BJ (cell line): ENCODE measurements at places on chromosomes 6 and 20.

- no peak for DNase-seq
Measured at GRCh38 chr20:12748359-12748994, 260.3 kb upstream of the SPTLC3 start.

DNA sequence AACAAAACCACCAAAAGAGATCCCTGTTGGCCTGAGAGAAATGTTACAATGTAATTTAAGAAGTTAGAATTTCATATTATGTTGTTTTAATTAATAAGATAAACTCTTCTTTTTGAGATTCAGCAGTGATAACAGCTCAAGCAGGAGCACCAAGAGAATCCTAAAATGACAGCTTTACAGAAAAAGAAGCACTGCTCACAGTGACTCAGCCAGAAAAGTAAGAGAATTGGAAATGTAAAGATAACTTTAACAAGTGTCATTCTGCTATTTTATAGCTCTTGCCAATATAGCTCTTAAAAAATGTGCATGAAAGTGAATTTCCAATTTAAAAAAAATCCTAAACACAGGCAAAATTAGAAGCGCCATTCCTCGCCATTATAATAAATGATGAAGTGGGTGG, 111.3 kb downstream of the UBE3D start:
- no peak for DNase-seq

- DNase-seq = no peak
Measured at GRCh38 chr6:6002848-6003620, 3.7 kb downstream of the NRN1 start.

- DNase-seq = no peak
Measured at GRCh38 chr20:44540834-44541233, 19.0 kb upstream of the SERINC3 start.

GRCh38 chr6:11492464-11493290, 44.9 kb upstream of the TMEM170B start:
- DNase-seq = peak; percentile 55

DNA sequence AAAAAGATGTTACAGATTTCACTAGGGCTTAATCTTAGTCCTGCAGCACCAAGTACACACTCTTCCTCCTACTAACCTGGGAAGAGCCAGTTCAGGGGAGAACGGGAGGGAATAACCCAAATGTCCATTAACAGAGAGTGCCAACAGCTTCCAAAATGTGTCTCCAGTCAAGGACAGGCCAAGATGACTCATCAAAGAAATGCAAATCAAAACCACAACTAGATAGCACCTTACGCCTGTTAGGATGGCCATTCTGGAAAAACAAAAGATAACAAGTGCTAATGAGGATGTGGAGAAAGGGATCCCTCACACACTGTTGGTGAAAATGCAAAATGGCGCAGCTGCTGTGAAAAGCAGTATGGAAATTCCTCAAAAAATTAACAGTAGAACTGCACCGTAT, 3.8 kb upstream of the MAS1L start:
- no peak for DNase-seq

DNA sequence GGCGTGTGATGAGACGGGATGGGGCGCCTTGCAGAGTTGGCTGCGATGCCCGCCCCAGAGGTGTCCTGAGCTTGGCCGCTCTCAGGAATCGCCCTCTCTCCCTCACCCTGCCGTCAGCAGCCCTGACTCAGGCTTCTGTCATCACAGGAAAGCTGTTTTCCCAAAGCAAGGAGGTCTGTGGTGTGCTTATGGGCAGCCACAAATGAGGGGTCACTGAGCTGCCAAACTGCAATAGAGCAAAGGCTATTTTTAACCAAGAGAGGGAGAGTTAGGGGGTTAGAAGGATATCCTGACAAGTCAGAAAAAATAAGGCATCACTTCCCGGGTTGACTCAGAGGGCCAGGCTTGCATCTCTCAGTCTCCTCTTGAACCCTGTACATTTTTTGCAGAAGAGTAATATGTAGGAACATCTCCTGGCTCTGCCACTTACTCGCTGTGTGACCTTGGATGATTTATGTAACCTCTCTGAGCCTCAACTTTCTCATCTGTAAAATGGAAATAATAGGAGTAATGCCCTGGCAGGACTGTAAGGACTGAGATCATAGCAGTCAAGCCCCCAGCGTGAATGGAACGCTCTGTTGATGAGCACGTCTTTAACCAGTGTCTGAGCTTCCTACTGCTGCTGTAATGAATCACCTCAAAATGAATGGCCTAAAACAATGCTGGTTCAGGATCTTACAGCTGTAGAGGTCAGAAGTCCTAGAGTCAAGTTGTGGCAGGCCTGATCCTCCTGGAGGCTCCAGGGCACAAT, 181.9 kb downstream of the NFATC2 start:
- DNase-seq = peak; percentile 97

GRCh38 chr6:13605634-13606033, 9.5 kb upstream of the NOL7 start:
- DNase-seq = no peak

GRCh38 chr6:87763901-87764300, 61.9 kb upstream of the AKIRIN2 start:
- no peak for DNase-seq

- peak; percentile 31 for DNase-seq
Measured at GRCh38 chr20:1900321-1900801, 5.2 kb downstream of the SIRPA start.

DNA sequence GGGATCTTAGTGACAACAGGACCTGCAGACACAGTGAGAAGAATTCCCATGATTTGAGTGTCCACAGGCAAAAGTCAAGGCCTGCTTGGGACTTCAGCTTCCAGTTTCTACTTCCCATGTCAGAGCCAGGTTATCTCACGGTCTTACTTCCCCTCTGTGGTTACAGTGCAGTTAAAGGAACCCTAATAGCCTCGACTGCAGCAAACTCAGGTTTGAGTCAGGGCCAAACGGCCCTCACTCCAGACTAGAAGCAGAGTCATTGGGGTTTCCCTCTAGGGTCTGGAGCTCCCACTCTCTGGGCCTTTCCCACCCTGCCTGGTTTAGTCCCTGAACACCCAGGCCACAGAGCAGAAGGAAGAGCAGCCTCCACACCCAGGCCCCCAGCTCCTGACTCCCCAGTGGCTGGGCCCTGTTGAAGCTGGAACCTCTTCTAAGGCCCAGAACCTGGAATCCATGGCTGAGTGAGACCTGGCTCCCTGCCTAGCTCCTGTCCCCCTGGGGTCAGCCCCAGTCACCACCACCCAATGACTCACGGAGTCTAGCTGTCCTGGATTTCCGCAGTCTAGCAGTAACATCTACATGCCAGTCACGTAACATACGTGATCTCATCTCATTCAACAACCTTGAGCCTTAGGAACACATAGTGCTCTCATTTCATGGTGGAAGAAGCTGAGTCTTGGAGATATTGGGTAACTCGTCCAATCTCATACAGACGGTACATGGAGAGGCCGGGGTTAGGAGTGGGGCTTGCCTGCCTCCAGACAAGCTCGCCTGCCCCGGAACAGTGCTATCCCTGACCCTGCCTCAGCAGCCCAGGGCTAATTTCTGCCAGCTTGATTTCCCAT, 9.2 kb upstream of the GHRH start:
- DNase-seq = no peak

DNA sequence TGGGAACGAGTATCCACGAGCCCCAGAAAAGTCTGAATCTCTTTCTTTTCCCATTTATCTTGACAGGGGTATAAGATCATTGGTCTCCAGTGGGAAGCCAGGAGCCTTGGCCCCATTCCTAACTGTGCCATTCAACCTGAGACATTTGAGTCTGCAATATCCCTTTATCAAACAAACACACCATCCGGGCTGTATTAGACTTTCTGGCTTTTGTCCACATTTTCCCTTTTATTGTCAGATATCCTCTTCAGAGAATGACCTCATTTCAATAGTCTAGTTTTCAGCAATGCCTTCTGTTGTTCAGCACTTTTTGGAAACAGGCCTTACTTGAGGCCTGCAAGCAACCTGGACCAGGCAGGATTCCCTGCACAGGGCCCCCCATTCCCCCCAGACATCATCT, 15.7 kb downstream of the BPIFA1 start:
- DNase-seq = no peak

GRCh38 chr6:169099411-169100202, 154.0 kb downstream of the THBS2 start:
- DNase-seq = no peak

DNA sequence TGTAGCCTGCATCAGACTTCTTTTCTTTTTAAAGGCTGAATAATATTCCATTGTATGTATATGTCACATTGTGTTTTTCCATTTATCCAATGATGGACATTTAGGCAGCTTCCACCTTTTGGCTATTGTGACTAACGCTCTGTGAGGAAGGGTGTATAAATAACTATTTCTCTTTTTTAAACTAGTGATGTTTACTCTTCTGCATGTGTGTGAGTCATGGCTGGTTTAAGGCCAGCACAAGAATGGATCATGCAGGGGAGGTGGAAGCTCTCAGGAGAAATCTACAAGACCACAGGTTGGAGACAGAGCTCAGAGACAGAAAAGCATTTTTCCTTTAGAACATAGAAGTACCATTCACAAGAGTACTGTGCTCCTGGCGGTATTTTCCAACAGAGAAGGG, 307.2 kb downstream of the SOX4 start:
- DNase-seq = no peak

DNA sequence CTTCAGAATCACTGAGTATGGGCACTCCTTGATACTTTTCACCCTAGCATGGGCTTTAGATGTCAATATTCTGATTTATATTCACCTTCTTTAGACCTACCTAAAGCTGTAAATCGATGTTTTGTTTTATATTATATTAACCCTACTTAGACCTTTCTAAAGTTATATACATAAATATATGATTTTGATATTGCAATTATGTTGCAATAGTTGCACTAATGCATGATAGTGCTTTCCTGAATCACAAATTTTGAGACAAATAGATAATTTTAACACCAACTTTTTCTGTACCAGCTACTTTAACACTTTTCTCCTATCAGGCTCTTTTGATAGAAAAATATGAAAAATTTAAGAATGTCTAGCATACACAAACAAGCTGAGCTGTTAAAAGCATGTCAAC, 34.0 kb upstream of the JAG1 start:
- no peak for DNase-seq

GRCh38 chr6:18053078-18053477, 65.6 kb upstream of the KIF13A start:
- DNase-seq = peak; percentile 67

- no peak for DNase-seq
Measured at GRCh38 chr6:3017304-3017703, 17.6 kb downstream of the NQO2 start.

- DNase-seq = no peak
Measured at GRCh38 chr6:6884193-6884627, 223.6 kb upstream of the RREB1 start.

DNA sequence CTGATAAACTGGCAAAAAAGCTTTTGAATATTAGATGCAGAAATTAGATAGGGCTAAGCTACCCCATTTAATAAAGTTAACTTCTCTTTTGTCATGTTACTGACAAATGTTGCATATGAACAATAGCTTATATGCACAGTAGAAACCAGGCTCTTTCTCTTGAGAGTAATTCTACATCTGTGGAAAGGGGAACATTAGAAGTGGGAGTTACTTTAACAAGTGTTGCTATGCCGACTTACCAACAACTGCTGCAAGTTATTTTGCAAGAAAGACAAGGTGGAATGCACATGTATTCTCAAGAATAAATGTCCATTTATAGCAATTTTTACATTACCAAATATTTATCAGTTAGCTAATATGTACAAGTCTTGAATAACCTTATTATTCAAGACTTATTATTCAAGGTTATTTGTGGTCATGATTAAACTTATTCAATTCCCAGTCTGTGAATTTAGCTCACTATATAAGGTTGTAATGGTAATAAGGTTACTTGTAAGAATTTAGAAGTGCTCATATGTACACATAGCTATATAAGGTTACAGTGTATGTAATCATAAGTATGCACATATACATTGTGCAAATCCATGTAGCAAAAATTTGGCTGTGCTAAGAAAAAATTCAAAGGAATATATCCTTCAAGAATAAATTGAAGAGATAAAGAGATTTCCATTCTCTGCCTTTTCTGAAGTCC, 38.3 kb downstream of the ADGRG6 start:
- DNase-seq = no peak

DNA sequence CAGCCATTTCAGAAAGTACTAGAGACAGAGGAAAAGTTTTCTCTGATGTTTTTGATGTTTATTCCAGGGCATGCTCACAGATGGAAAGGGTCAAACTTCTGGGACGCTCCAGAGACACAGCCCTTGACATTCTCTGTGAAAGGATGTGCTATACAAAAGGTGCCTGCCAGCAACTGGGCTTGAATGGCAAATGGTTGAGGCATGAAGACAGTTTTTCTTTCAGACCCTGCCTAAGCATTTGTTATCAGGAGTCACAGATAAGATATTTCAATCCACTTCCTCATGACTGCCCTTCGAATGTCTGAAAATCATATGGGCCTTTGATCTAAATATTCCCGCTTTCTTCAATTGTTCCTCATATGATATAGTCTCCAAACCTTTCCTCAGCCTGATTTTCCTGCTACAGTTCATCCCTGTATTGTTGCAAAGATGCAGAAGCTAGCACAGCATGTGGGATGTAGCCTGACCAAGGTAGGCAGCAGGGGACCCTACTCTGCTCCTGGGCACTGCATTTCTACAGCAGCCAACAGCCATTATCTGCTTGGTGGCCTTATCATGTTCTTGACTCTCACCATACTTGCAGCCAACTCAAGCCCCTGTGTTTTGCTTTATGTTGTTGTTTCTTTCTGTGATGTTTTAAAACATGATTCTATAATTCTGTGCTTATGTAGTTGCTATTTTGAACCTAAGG, 14.6 kb upstream of the TXLNB start:
- no peak for DNase-seq

GRCh38 chr6:31479933-31480535, 17.9 kb upstream of the MICB start:
- DNase-seq = no peak

DNA sequence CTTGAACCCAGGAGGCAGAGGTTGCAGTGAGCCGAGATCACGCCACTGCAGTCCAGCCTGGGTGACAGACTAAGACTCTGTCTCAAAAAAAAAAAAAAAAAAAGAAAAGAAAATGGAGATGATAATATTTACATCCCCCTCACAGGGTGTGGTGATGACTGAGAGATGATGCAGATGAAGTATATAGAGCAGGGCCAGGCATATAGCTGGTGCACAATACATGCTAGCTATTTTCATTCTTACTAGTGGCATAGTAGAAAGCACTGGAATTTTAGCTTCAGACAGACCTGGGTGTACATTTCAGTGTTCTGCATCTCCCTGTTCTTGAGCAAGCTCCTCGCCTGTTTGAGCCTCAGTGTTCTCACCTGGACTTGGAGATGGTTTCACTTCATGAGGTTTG, 36.9 kb downstream of the CEBPB start:
- no peak for DNase-seq

DNA sequence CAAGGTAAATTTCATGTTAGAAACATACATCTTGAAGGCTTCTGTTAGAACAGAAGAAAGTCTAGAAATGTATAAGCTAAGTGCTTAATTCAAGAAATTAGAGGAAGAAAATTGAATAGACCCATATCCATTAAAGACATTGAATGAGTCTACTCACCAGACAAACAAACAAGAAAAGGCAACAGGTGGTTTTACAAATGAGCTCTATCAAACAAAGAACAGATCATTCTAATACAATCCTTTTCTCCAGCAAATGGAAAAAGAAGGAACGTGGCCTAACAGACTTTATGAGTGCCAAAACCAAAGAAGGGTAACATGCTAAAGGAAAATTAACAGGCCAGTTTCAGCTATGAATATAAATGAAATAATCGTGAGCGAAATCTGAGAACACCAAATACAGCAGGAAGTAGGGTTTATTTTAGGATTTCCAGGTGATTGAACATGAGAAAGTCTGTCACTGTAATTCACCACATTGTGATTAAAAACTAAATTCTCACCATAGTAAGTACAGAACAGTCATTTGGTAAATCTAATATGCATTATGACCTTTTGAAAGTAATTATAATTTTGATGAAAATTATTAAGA, 22.6 kb downstream of the MTHFD1L start:
- DNase-seq = no peak

- DNase-seq = no peak
Measured at GRCh38 chr6:99802396-99803031, 191.5 kb downstream of the MCHR2 start.
